Stimulated activated CD8-positive, alpha-beta memory T cell treated with anti-CD3 and anti-CD28 coated beads, Interleukin-7, amount 100 ng/mL, for 48 hours (primary cell): ENCODE measurements at places on chromosomes 7 and 10.

DNA sequence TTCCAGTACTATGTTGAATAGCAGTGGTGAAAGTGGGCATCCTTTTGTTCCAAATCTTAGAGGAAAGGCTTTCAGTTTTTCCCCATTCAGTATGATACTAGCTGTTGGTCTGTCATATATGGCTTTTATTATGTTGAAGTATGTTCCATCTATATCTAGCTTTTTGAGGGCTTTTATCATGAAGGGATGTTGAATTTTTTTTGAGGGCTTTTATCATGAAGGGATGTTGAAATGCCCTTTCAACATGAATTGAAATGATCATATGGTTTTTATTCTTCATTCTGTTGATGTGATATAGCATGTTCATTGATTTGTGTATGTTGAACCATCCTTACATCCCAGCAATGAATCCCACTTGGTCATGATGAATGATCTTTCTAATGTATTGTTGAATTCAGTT, 75.3 kb downstream of the KIF20B start:
- no peak for DNase-seq

GRCh38 chr10:4606856-4607636, 219.0 kb upstream of the AKR1E2 start:
- no peak for DNase-seq

DNA sequence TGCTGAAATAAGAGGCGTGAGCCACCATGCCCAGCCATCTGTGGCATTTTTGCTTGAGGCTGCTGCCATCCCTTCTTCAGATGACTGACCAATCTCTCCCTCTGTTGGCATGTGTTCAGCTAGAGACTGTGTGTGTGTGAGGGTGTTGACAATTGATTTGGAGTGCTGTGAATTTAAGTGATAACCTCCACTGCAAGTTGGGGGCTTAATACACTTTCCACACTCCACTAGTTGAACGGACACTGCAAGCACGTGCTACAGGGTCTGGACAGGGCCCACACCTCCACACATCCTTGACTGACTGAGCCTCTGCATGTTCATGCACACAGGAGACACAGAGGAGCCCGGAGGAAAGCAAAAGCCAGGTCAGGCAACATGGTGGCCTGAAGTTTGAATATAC, 51.3 kb downstream of the BRAF start:
- no peak for DNase-seq

DNA sequence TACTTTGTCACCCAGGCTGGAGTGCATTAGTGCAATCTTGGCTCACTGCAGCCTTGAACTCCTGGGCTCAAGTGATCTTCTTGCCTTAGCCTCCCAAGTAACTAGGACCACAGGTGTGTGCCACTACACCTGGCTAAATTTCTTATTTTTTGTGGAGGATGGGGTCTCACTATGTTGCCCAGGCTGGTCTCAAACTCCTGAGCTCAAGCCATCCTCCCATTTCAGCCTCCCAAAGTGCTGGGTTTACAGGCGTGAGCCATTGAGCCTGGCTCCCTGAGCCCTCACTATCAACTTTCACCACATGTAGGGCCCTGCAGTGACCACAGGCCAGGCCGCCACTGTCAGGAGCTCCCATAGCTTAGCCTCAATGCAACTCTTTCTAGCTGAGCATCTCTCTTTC, 110.2 kb downstream of the CUL2 start:
- DNase-seq, result no peak

DNA sequence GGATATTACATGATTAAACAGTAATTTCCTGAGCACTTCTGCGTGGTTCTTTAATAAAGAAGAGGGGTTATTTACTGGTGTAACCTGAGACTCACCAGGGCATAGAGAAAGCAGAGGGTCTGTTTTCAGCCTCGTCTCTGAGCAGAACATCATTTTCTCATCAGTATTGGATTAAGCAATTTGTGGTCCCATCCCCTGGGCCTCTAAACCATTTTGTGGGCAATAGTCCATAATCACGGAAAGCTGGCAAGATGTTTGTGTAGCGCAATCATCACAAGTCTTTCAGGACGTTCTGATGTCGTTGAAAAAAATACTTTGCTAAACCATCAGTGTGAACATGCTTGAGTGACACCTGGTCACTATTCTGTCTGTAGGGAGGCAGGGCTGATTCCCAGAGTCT, 37.1 kb upstream of the SEC61G start:
- no peak for DNase-seq

- no peak for DNase-seq
These were observed 93.5 kb downstream of the MCU start for GRCh38 chr10:72785409-72785808.

DNA sequence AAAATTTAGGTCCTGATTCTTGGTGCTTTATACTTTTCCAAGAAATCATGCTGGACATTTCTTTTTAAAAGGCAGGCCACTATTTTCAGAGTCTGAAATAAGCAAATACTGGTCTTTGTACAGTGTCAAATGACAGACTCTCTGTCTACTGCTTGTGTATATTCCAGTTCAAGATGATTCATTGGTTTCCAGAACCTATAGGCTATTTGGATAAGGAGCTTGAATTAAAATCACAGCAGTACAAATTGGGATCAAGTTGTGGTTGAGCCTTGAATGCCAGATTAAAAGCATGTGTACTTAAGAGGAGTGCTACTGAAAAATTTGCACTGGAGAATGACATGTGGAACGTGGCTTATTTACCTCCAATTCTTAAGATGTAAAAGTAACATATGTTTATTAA, 10.7 kb downstream of the KMT2E start:
- DNase-seq, result no peak

- no peak for DNase-seq
These were observed 56.7 kb downstream of the COL17A1 start for GRCh38 chr10:104028823-104029520.

- no peak for DNase-seq
These were observed 292.8 kb downstream of the BBS9 start for GRCh38 chr7:33422141-33422540.

DNA sequence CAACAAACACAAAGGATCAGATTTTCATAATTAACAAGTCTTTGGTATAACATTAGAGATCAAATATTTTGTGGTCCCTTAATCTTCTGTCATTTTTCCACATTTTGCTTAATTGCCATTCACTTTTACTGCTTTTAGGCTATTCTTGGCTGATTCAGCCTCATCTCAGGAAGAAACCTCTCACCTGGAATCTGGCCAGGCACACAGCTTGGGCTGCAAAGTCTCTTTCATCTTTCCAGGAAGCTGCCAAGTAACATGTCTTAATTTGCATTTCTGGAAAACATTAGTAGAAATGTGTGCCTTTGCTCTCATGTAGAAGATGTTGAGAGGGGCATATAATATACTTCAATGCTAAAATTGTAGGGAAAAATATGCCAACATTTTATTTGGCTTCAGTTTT, 174.2 kb upstream of the STEAP4 start:
- no peak for DNase-seq

DNA sequence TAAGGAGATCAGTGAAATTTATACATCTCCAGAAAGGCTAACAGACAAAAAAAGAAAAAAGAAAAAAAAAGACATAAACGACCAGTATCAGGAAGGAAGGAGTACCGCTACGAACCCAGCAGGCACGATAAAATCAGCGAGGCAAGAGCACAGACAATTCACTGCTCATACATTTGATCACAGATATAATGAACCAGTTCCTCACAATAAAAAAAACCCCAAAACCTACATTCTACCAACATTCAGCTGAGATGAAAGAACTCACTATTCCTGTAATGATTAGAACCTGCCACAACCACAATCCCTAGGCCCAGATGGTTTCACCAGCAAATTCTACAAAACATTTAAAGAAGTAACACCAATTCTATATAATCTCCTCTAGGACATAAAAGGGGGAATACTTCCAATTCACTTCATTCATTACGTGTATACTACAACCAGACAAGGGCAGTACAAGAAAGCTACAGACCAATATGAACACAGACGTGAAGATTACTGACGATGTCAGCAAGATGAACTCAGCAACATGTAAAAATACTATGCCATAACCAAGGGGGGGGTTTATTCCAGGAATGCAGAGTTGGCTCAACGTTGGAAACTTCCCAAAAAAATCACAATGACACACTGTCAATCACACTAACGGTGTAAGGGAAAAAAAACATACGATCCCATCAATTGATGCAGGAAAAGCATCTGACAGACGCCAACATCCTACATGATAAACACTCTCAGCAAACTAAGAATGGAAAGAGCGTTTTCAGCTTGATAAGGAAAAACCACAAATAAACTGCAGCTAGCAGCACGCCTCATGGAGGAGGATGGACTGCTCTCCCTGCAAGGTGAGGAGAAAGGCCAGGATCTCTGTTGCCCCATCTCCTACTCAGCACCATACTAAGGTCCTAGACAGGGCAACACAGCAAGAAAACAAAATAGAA, 256.2 kb downstream of the ELFN1 start:
- DNase-seq, result no peak

GRCh38 chr7:94907026-94907810, at the start of gene PPP1R9A:
TSS of gene PPP1R9A (plus strand) at chr7:94907594. CDS start at chr7:94910114, 2,520 bp downstream.
- no peak for DNase-seq
